ENCODE measurements at places on chromosomes 4 and X.
A peak's percentile ranks its signal among the peaks of the same experiment; 100 is the strongest.

DNA sequence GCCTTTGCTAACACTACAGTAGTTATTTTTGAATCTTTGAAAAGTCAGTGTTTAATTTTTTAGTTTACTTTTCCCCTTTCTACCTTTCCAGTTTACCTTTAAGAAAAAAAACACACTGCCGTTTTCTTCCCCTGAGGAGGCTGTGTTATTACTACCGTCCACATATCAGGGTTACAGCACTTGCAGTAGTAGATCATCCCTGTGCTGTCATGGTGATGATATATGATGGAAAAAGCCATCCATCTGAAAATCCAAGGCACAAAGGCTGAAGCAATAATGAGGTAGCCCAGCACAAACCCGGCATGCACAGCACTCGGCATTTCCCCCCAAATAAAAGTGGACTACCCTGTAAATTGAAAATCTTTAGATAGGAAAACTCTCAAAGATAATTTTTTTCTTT, 258.7 kb downstream of the CXXC4 start:
- DNase-seq: no peak

DNA sequence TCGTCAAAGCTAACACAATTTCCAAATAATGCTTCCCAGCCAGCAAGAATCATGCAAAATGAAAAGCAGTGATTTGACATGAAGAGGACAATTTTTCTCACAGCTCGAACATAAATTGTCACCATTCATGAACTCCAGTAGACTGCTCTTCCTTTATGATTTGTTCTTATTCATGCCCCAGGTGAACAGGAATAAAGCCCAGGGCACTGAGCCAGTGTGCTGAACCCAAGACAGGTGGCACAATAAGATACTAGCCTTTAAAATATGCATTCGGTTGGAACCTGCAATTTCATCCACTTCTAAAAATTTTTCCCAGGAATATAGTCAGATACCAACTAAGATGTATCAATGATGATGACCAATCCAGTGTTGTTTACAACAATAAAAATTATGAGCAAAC, 139.7 kb downstream of the PRSS12 start:
- DNase-seq: no peak

- no peak for DNase-seq
These were observed 1.4 kb downstream of the SLC16A2 start for GRCh38 chrX:74422576-74423288.

DNA sequence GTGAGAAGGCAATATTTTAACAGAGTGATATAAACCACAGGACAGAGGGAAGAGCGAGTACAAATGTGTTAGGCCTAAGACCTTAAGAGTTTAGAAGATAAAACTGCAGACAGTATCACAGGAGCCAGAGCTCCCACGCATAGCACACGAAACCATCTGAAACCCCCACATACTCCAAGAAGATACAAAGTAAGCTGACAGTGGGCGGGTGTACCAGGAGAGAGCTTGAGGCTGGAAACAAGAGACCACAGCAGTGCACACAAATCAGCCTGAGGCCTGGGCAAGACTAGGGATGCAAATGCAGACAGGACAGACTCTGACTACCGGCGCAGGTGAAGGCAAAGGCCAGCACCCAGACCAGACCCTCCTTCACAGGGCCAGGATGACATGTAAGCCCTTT, 54.1 kb upstream of the ARHGAP24 start:
- no peak for DNase-seq

DNA sequence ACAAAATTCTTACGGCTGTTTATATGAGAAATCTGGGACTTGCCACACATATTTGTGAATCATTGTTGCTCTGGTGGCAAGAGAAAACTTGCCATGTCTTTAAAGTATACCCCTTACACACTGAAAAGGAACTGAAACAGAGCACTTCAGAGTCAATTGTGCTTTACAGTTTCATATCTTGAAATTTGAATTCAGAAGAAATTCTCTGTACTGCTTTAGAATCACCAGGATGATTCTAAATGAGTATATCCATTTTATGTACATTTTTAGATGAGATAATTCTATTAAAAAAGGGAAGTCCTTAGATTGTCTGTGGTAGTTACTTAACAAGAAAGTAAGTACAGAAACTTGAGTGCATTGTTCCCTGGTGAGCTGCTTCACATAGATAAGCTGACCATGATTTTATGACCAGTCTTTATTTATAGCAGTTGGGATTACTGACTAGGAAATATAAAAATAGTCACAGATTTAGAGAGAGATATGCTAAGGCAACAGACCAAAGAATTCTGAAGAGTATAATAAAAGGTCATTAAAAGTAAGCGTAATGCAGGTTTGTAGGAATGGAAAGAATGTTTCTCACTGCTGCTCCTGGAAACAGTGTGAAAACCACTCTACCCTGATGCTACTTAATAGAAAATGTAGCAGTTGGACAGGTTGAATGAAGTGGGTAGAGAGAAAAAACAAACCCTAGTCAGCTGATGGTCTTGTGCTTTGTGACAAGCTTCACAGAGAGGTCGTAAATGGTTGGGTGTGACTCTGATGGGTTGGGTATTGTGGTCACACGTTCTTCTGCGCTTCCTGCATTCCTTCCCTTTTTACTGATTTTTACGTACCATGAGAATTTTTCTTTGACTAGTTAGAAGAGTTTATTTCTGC, 41.0 kb downstream of the FNIP2 start:
- no peak for DNase-seq

GRCh38 chr4:87030755-87031441, 96.1 kb downstream of the AFF1 start:
- no peak for DNase-seq

GRCh38 chr4:16745009-16745635, 153.3 kb downstream of the LDB2 start:
- DNase-seq: no peak

GRCh38 chr4:80112236-80112635, 39.2 kb upstream of the ANTXR2 start:
- no peak for DNase-seq

DNA sequence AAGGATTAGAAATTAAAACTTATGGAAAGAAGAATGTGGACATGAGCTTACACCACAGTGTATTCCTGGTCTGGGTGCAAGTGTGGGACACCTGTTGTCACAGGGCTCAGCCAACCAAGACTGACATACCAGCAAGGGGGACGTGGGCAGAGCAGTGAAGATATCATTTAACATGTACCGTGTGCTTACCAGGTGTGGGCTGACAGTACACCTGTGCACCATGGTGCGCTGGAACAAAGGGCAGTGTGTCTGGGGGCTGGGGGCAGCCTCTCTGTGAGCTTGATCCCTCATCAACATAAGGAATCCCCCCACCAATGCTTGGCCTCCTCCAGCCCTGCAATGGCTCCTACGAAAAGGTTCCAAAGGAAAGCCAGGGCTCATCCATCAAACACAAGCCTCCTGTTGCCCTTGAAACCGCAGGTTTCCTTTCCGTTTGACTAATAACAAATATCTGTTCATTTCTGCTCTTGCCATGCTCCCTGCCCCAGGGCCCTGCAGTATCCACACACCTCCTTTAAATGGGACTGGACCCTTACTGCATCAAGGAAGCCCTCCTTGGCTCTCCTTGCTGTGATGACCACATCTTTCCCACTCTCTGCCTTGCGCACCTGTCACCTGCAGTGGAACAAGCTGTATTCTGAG, 16.7 kb downstream of the EVC2 start:
- no peak for DNase-seq

DNA sequence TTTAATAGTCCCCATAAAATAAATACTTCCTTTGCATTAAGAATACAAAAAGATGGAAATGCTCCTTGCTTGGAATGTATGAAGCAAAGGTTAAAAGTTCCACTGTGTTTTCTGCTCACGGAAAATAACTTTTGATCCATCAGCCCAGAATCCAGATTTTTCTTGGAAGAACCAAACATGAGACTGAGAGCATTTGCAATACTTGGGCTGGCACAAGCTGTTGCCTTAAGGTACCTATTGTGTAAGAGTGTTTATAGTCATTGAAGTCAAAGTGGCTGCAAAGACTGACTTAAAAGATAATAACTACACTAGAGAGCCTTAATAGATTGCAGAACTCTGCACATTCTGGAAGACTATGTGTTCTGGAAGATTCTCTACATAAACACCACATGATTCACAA, 281.4 kb downstream of the RAB28 start:
- DNase-seq: no peak

DNA sequence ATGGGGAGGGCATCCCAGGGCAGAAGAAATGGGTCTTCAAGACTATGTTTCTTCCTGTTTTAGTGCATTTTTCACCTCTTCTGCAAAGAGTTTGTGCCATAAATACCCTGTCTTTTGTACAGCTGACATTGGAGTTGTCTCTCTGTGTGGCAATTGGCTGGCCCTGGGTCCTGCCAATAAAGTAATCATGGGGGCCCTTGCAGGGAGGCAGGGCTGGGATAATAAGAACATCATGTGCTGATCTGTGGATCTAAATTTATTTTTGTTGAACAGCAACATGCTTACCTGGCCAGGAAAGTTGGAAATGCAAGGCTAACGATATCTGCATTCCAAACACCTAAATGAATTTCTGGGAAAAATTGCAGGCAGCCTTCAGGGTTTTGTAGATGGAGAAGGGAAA, 174.6 kb upstream of the GATB start:
- DNase-seq: no peak

- no peak for DNase-seq
These were observed 12.5 kb upstream of the UVSSA start for GRCh38 chr4:1334579-1334895.

GRCh38 chrX:124406294-124407014, 60.1 kb downstream of the SH2D1A start:
- peak; percentile 31 for DNase-seq

DNA sequence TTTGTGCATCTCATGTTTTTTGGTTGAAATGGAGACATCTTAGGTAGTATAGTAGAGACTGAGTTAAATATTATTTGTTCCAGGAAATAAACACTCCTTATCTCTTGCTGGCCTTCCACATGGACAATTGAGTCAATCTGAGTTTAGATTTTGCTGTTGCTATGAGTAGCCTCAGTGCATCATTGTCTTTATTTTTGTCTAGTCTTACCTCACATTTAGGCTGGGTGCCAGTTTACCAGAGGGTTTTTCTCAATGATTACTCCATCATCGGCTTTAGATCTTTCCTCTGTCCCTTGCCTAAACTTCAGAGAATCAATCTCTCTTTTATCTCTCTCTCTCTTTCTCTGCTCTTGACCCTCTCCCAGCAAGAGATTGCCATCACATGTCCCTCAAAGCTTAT, 73.6 kb downstream of the GABRB1 start:
- DNase-seq: no peak

- DNase-seq: no peak
These were observed 16.5 kb downstream of the ELOVL6 start for GRCh38 chr4:110181890-110182289.

DNA sequence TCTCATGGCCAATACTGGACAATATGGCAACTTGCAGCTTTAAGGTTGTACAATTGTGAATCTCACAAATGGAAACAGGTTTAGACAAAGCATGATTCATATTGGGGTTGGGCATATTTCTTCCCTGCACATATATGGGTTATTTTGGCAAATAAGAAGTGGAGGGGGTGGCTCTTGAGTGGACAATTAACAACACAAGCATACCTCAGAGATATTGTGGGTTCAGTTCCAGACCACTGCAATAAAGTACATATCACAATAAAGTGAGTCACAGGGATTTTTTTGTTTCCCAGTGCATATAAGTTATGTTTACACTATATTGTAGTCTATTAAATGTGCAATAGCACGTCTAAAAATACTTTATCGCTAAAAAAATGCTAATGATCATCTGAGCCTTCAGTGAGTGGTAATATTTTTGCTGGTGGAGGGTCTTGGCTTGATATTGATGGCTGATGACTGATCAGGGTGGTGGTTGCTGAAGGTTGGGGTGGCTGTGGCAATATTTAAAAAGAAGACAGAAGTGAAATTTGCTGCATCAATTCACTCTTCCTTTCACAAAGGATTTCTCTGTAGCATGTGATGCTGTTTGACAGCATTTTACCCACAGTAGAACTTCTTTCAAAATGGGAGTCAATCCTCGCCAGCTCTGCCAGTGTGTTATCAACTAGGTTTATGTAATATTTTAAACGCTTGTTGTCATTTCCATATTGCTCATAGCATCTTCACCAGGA, 50.5 kb upstream of the OGT start:
- no peak for DNase-seq

DNA sequence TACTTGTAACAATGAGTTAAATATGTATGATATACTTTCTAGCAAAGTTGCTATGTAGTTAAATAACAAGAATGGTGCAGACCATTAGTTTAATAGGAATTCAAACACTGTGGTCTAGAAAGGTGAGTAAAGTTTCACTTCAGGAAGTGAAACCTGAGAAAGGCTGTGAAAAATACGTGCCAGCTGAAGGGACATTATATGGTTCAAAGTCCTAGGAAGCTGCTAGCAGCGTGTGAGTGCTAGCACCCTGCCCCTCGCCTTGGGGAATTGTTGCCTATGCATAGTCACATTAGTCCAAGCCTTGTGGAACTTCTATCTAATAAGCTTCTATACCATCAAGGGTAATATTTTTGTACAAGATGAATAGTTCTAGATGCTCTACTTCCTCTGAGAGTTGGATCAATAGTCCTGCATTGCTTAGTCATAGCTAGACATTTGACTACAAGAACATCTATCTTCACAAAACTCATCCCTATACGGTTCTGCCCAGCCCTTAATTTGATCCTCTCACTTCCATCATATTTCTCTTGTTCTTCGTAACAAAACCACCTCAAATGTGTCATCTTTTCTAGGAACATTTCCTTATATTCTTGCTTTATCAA, 45.8 kb upstream of the ARSJ start:
- DNase-seq: no peak

GRCh38 chr4:103457566-103457965, 259.4 kb upstream of the CENPE start:
- no peak for DNase-seq

DNA sequence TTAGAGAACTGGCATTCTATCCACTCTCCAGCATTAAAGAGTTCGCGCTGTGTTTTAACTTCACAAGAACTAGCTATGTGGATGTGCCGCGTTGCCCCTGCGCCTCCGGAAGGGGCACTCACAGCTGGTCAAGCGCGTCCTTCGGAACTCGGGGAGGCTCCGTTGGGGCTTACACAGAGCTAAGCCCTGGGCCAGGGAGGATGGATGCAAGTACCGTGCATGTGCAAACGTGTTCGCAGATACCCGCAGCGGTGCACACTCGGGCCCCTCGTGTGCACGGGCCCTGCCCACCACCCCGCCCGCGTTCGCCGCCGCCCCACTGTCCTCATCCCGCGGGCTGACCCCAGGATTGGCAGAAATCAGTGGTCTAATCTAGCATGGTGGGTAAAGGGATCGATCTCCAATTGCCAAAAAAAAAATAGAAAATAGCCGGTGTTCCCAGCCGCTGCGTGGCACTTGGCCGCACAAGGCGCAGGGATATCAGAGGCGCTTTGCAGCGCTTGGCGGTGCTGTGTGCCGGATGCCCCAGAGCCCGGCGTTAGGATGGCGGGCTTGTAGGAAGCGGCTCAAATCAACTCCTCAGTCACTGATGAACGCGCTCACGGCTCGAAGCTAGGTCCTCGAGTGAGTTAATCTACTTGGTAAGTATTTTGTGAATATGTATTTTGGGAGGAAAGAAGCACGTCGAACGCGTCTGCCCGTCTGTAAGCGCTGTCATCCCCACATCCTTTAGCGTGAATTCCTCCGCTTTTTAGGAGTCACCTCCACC, 989 bp upstream of the PCDH10 start:
- no peak for DNase-seq

Data from T-helper 9 cell (primary cell).